ENCODE measurements at places on chromosomes 11 and 22. TPM values are rescaled to one million over a fixed set of nuclear protein-coding genes. Genes with fewer than 3 reads are reported as not detected.

Gene CFAP300
- 4.0 TPM for total RNA-seq

DNA sequence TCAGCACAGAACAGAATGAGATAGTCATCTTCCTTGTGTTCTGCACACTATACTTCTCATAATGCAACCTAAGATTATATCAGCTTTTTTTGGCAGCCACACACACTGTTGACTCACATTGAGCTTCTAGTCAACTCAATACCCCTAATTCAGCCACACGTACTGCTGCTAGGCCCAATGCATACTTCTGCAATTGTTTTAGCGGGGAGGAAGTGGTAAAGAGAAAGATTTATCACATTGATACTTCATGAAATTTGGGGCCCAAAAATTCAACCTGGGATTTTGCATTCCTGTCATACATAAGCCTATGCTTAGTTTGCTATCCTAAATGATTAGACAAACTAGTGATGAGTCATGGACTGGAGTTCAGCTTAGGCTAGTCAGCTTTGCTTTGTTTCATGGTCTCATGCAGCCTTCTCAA lies 8.6 kb upstream of the UPB1 start:
- DNase-seq: no peak

GRCh38 chr11:62770778-62771143 lies 435 bp upstream of the TAF6L start:
- DNase-seq: no peak

DNA sequence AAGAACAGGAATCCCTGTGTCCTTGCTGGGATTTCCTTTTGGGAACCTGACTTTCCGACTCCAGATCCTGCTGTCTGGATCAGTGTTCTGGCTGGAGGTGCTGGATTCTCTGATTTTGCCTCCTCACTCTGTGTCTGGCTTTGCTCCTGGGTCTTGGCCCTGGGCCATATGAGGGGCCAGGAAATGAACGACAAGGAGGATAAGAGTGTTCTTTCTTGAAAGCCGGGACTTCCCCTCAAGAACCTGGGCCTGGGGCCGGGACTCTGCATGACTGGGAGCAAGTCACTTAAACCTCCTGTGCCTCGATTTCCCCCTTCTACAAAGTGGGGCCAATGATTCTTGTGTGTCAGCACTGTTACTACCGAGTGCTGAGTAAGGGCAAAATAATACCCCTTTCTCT lies 2.9 kb upstream of the MYO7A start:
- no peak for DNase-seq

DNA sequence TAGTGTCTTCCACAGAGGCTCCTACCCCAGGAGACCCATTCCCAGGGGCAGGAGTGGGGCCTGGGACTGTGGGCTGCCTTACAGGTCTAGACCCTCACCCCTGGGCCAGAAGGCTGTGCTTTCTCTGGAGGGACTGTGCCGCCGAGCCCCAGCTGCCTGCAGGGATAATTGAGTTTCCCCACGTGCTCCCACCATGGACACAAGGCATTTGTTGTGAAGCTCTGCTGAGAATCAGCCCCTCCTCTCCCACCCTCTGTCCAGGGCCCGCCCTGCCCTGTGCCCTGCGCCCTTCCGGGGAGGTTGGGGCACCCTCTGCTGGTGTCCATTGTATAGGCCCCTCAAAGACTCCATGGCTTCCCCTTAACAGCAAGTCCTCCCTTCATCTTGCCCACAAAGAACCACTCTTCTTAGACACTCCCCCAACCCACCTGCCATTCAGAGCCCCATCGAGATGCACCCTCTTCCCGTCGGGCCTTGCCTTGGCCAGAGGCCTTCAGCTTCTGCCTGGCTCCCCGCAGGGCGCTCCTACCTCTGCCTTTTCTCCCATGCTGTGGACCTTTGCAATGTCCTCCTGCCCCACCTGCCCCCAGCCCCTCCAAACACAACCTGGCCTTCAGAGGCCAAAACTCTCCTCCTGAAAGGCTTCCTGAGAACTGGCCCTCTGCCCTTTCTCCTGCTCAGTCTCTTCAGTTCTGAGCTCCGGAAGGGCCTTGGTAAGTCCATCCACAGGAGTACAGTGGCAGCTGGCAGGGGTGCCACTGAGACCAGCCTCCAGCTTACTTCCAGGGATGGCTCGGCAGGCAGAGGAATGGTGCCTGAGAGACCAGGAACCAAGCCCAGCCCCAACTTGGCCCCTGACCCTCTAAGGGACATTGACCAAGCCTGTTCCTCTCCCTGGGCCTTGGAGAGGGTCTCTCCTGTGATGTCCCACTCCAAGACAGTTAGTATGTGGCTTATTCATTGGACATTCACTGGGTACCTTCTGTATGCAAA lies 22.4 kb downstream of the DUSP8 start:
- no peak for DNase-seq

Data from prostate gland (tissue), 2 donors.